ENCODE measurements at places on chromosomes 12 and 14.

- peak; percentile 16 for DNase-seq
Observed at GRCh38 chr12:39503439-39503838, 60.5 kb upstream of the KIF21A start.

GRCh38 chr12:65808580-65808979 lies 15.7 kb upstream of the HMGA2 start:
- no peak for DNase-seq

GRCh38 chr12:119149270-119149669 lies 29.5 kb upstream of the HSPB8 start:
- DNase-seq: no peak

GRCh38 chr12:117202556-117202955 lies 12.3 kb upstream of the FBXO21 start:
- no peak for DNase-seq

DNA sequence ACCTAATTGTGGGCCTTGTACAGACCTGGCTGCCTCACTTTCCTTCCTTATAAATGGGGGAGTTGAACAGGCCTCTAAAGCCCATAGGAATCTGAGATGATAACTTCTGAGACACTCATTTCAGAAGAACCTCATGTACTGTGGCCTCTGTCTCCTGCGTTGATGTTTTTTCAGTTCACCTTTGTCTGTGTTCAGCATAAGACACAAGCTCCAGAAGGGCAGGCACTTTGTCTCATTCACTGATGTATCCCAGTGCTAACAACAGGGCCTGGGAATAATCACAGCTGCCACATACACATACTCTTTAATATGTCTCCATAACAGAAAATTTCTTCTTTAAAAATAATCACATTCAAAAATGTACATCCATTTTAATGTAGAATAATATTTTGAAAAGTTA lies 3.3 kb downstream of the FGD6 start:
- DNase-seq: no peak

DNA sequence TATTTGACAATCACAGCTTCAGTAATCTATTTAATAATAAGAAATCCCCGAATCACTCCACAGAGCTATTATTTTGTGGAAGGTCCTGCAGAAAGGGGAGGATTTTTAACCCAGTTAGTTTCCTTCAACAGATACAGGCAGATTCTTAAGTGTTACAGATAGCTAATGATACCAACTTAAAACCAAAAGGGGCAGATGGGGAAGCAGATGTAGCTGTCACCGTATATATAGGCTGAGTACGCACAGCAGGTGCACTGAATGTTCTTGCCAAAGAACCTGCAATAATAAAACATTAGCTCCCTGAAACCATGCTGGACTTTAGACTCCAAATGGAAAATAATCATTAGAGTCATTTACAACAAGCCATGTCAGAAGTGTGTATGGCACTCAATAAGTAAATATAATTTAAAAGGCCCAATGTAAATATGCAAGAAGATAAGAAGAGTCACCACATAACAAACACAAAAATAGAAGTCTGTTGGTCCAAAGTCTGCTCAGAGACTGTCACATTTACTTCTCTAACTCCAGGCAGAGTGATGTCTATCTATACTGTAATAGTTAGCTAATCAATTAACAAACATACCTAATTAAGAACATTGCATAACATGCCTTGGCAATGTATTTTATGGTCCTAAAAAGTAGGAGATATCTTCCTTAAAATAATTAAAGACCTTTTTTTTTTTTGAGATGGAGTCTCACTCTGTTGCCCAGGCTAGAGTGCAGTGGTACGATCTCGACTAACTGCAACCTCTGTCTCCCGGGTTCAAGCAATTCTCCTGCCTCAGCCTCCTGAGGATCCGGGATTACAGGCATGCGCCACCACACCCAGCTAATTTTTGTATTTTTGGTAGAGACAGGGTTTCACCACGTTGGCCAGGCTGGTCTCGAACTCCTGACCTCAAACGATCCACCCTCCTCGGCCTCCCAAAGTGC lies 78.8 kb downstream of the SEC23A start:
- no peak for DNase-seq

- no peak for DNase-seq
Observed at GRCh38 chr12:76310110-76310509, 38.1 kb downstream of the BBS10 start.

- DNase-seq: no peak
Observed at GRCh38 chr14:74911704-74912103, 11.4 kb downstream of the RPS6KL1 start.

DNA sequence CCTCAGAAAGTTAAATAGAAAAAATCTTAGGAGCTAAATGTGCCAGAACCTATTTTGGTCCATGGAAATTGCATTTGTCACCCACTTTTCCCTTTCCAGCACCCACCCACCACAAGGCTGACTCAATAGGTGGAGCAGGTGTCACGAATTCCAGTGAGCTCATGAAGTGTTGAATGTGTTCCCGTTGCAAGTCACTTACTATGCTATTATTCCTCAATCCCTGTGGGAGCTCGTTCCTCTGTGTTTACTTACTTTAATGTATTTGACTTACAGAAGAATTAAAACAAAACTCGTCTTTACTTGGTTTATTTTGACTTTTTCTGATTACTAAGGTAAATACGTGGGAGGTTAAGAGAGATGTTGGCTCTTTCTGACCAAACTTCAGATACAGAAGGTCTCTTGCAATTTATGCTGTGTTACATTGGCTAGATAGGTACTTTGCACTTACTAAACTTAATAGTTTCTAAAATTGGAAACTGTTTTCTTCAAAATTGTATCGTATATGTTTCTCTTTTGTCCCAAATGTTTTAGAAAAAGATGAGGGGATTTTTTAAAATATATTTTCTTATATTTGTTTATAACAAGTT lies 269.4 kb upstream of the NOVA1 start:
- DNase-seq: no peak

DNA sequence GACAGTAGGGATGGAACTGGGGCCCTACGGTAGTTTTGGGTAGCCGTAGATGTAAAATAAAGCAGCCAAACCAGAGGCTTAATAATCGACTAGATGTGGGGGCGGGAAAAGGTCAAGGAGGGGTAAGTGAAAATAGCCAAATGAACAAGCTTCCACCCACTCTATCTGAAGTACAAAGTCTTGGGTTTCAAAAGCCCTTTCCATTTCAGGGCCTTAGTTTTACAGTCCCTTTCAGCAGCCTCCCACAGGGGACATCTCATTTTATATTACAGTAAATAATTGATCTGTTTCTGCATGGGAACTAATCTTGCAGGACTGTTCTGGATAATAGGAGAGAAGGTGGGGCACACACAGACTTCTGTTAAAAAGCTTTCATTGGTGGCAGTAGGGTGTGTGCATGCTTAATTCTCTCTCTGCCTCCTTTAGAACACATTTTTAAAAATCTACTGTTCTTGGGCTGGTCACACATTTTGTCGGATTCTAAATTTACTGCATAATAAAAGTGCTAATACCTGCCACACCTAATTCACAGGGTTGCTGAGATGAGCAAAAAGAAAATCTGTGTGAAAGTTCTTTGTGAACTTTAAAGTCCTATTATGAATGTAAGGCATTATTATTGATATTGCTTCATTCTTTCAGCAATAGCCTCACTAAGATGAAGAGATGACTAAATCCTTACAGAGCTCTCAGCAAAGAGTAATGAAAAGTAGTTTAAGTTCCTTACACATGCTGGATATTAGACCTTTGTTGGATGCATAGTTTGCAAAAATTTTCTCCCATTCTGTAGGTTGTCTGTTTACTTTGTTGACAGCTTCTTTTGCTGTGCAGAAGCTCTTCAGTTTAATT lies 104.6 kb downstream of the ITPR2 start:
- no peak for DNase-seq

DNA sequence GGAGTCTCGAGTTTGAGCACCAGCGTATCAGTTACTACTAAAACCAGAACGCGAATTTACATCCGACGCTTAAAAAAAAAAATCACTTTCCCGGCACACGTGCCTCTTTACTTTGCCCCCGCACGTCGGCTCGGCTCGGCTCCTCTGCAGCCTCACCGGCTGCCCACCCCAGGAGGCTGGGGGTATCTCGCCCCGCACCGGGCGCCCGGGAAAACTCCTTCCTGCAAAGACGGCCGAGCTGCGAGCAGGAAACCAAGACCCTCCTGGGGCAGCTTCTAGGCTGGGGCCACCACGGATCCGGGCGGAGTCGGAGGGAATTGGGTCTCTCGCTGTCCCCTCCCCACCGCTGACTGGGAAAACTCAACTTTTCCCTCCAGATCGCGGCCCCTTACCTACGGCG lies 610 bp downstream of the VSIG10 start:
- DNase-seq: no peak

DNA sequence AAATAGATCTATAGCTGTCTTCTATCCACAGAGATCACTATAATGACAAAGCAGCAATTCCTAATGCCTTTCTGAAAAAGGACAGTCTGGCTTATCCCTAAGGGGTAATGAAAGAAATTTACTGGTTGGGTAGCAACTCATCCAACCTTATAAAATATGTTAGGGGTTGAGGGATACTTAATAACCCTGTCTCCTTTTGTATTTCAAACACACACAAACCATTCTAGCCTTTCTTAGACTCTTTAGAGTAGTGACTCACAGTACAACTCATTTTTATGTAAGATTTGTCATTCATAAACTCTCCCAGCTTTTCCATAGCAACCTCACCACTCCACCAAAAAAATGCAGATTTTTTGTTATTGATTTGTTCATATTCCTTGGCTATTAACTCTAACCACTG lies 167.9 kb downstream of the FSCB start:
- no peak for DNase-seq

DNA sequence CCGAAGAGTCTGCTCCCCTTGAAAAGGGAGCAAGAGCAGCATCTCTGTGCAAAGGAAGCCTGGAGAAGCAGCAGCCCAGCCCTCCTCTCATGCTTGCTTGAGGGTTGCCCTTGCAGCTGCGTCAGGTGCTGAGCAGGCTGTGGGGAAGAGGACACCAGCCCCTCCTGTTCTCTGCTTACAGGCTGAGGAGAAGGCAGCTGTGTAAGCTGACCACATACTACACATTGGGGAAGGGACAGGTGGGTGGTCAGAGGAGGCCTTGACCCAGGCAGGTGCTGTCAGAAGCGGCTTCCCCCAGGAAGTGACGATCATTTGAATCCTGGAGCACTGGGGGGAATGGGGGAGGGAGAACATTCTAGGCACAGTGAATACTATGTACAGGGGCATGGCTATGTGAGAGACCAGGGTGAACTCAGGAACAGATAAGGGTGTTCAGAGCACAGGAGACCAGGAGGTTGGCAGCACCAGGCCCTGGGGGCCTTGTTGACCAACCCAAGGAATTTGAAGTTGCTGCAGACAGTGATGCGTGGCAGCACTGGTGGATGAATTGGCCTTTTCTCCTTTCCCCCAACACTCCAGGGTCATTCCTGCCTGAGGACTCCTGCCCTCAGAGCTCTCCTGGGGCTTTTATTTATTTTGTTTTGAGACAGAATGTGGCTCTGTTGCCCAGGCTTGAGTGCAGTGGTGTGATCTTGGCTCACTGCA lies 2.7 kb upstream of the KLC1 start:
- DNase-seq: no peak

- no peak for DNase-seq
Observed at GRCh38 chr12:106945261-106945851, 10.4 kb upstream of the TMEM263 start.

- DNase-seq: no peak
Observed at GRCh38 chr12:106195621-106196027, 52.2 kb downstream of the CKAP4 start.

DNA sequence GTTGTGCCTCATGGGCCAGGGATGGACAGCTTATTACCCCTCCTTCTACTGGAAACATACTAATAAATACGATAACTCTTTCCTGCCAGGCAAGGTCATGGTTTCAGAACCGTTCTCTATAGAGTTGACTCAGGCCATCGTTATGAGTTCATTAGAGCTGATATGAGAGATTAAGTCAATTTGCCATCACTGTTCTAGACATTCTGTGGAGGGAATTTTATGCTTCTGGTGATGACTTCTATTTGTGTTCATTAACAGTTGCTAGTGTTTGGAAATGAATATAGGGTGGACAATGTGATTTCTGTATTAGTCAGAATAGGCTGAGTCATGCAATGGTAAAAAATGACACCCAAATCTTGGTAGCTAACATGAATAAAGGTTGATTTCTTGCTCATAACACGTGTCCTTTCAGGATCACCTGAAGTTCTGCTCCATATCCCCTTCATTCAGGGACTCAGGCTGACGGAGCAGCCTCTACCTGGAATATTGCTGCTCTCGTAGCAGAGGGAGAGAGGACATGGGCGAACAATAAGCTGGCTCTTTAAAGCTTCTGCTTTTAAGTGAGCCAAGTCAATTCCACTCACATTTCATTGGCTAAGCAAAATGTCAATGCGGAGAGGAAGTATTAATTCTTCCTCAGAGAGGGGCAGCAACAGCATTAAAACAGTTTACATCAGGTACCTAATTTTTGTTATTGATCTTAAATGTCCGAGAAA lies 18.5 kb upstream of the TBPL2 start:
- peak; percentile 62 for DNase-seq

DNA sequence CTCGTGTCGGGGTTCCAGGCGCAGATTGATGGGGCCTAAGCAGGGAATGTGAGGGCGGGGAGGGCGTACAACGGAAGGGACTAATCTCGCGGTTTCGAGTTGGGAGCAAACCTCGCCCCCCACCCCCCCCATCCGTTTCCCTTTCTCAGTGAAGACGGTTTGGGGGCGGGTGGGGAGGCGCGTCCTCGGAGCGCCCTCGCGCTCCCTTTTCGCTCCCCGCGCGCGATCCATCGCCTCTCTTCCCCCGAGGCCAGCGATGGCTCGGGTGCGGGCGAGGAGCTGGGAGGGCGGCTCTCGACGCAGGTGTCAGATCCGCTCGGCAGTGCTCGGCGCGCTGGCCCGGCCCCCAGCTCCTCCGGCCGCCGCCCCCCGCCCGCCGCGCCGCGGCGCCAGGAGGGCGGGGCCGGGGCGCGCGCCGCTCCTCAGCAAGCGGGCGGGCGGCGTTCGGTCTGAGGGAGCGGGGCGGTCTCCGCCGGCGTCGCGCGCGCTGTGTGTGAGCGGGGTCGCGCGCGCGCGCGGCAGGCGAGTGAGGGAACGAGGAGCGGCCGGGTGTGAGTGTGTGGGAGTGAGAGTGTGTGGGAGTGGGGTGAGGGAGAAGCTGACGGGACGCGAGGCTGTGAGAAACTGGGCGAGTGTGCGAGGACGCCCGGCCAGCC lies at the start of gene RIMKLB:
TSS of gene RIMKLB (plus strand) at position 516 of the 656 bp plus-strand sequence. CDS start 15,876 bp downstream, outside the sequence.
- peak; percentile 84 for DNase-seq

DNA sequence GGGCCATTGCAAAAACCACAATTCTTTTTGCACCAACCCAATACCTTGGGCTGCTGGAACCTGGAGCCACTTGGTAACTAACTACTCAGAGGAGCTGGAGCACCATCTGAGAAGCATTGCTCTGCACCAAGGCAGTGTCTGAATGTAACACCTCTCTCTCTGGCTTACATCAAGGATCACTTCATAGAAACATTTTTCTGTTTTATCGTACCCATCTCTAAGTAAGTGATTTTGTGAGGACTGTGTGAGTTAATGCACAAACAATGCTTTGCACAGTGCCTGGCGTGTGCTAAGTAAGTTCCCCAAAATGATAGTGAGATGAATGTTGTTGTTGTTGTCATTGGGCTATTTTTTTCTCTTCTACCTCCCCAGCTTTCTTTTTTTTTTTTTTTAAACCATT lies 111.4 kb downstream of the ADCK1 start:
- DNase-seq: no peak
